ENCODE measurements at places on chromosomes 2 and 18.

GRCh38 chr2:120308038-120308910 is 37.7 kb upstream of the INHBB start:
- DNase-seq = no peak

DNA sequence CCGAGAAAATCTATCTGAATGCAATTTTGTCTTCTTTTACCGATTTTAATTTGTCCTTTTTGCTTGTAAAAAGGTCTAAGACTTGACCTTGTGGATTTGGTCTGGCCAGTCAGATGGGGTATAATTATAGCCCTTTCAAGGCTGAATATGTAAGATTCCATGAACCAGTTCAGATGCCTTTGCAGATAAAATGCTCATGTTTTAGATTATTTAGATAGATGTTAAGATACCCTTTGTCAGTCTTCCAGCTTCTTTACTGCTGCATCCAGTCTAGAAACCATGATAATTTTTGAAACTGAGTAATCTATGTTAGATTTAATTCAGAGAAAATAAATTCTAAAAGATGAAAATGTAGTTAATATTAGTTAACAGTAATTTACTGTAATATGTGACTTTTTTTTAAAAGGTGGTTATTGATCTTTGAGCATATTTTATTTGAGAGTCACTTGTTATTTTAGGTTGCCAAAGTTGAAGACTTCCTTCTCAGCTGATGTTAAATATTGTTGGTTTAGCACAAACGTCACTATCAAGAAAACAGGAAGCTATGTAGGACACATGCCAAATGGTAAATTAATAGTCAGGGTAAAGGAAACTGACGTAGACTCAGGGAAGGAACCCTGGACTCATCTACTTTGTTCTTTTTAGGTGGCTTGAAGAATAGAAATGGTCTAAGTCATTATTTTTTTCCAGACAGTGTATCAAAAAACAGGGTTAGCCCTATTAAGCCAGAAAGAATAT is 29.8 kb downstream of the BABAM2 start:
- no peak for DNase-seq

- no peak for DNase-seq
Observed at GRCh38 chr2:218180467-218181114, 13.8 kb upstream of the CXCR1 start.

DNA sequence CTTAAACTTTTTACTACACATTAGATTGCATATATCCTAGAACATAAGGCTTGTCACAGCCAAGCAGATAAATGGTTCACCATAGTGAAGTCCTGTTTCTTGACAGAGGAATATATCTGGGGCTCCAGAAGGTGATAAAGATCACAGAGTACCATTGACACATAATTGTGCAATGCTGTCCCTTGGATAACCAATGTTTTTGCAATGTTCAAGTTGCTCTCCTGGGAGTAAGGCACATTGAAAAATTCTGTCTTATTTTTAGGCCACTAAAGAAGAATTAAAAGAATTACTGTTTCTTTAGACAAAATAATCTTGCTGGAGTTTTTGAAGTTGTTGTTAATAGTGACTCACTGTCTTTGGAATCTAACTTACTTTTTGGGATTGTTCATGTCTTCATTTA is 1132.8 kb downstream of the LRP1B start:
- DNase-seq = no peak

- no peak for DNase-seq
Observed at GRCh38 chr2:86274265-86274917, 63.0 kb downstream of the REEP1 start.

DNA sequence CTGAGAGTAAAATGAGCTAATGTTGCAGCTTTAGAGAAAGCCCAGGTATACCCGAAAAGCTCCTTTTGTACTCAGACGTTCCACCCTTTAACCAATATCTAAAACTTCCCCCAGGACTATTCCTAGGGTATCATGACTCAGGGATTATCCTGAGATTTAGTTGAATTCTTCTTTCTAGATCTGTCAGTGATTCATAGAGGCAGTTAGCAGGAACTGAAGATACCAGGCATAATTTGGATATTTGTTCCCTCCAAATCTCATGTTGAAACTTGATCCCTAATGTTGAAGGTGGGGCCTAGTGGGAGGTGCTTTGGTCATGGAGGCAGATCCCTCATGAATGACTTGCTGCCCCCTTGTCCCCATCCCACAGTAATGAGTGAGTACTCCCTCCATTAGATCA is 161.2 kb upstream of the LRP1B start:
- no peak for DNase-seq

- no peak for DNase-seq
Observed at GRCh38 chr2:99748344-99748743, 258.5 kb upstream of the REV1 start.

GRCh38 chr18:355678-356077 is 87.8 kb upstream of the THOC1 start:
- DNase-seq = no peak

- no peak for DNase-seq
Observed at GRCh38 chr2:8394569-8395359, 287.1 kb upstream of the ID2 start.

- DNase-seq = no peak
Observed at GRCh38 chr2:158845859-158846258, 50.7 kb downstream of the DAPL1 start.

GRCh38 chr2:25381502-25381901 is 39.8 kb upstream of the DNMT3A start:
- no peak for DNase-seq

DNA sequence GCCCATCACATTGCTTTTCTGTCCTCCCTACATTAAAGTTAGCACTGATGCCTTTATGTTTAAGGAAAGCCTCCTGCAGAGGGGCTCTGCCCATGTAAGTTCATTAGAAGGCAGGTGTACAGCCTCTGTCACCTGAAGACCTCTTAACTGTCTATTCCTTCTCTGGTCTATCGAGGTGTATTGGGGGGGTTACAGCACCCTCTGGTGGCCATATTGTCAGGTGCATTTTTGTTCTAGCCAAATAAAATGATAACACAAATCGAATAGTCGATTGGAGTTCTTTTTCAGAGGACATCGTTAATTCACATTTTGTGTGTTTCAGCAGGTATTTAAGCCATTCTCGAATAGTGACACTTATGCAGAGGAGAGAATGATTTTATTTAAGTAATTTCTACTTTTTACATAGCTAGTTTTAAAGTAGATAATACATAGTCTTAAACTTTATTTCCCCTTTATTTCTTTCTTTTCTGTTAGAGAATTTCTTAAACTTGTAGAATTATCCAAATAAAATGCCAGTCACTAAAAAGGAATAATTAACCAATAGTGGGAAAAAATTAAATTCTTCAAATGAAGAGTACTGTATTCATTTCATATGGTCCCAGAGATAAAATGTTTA is 136.8 kb downstream of the NEDD4L start:
- DNase-seq = no peak

DNA sequence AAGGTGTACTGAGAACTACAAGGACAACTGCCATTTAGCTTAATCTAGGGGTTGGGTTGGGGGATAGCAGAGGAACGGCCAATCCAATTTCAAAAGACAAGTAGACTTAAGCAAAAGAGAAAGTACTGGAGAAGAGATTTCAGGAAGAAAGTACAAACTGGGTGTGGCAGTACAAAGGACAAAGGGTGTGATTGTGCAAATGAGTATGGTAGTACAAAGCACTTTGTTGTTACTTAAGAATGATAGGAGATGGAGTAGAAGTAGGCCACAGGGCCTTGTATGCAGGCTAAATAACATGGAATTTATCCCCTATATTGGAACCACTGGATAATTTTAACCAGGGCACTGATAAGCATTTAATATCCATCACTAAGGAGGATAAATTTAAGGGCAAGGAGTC is 4.7 kb upstream of the ORC2 start:
- DNase-seq = no peak

GRCh38 chr2:144629935-144630334 is 110.0 kb upstream of the ZEB2 start:
- no peak for DNase-seq

GRCh38 chr2:163731735-163732134 is 4.1 kb downstream of the FIGN start:
- DNase-seq = no peak

DNA sequence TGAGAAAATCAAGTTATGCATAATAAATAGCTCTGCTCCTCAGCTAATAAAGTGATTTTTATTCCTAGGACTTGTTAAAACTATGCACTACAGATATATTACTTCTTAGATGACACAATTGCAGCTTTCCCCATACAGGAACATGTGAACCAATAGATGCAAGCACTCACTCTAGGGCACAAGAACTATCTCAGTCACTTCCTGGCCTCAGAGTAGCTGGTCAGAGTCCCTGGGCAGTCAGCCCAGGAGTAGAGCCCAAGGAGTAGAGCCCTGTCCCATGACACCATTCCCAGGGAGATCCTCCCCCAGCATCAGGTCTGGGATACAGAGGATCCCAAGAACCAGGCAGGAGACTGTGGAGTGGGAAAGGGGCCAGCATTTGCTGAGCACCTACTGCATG is 2.7 kb downstream of the TNS1 start:
- DNase-seq = no peak

DNA sequence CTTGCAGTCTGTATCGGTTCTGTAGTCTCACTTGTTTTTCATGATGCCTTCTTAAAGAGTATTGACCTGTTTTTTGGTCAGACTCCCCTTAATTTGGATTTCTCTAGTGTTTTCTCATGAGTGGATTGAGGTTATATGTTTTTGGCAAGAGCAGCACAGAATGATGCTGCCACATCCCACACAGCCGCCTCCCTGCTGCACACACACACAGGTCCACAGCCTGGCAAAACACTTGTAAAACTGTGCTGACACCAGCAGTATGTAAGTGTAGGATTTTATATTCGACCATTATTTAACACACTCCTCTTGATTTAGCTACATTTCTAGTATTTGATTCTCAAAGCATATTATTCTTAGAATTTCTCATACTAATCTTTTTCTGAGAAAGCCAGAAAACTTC is 68.1 kb downstream of the ITGB1BP1 start:
- DNase-seq = no peak

- DNase-seq = no peak
Observed at GRCh38 chr2:168314236-168314635, 66.8 kb upstream of the STK39 start.

DNA sequence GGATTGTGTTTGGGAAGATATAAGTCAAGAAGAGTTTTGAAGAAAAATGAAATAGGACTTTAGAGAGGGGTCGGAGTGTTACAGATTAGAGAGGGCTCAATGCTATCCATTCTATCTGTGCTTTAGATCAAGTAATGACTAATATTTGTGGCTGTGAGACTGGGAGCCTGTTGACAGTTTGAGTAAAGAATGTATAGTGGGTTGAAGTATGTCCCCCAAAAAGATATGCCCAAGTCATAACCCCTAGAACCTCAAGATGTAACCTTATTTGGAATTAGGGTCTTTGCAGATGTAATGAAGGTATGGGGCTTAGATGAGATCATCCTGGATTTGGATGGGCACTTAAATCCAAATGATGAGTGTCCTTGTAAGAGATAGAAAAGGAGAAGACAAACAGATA is 55.3 kb upstream of the SERPINE2 start:
- no peak for DNase-seq

DNA sequence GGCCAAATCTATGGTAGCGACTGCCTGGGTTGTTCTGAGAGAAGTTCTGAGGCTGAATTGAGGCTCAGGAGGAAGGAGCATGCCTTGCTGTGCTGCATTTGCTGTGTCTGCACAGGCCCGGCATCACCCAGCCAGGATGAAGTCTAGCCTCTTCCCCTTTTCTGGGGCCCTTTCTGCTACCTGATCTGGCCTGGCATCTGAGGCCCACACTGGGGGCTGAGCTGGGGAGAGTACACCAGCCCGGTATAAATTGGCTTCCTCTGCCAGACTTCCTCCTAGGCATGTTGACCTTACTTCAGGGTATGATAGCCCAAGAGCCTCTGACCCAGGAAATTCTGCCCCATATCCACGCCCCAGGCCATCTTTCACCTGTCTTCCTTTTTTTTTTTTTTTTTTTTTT is 30.0 kb downstream of the MRPL35 start:
- no peak for DNase-seq

DNA sequence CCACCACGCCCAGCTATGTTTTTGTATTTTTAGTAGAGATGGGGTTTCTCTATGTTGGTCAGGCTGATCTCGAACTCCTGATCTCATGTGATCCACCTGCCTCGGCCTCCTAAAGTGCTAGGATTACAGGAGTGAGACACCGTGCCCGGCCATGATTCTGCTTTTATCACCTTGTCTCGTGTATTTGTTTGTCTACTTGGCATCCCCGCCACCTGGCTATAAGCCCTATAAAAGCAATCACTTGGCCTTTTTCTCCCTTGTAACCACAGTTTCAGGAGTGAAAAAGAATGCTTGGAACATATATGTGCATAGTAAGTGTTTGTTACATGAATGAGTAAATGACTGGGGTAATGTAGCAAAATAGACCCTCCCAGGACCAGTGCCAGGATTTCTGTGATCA is 77.5 kb upstream of the PAPOLG start:
- no peak for DNase-seq

GRCh38 chr2:122366969-122367645 is 611.7 kb downstream of the TSN start:
- no peak for DNase-seq

- no peak for DNase-seq
Observed at GRCh38 chr2:184599872-184600222, 1.5 kb downstream of the ZNF804A start.

DNA sequence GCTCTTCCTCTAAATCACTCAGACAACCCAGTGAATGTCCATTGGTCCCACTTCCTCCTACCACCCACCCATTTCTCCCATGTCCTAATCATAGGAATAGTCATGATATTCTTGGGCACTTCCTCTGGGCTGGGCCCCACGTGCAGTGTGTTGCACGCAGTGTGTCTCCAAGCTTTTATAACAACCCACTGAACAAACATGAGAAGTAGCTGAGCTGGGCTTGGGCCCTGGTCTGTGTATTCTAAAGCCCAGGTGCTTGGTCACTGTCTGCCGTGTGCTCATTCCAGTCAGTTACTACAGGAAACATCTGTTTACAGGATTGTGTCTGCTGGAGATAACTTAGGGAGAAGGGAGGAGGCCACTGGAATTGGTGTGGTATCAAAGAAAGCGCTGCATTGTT is 64.2 kb upstream of the THOC1 start:
- no peak for DNase-seq

- no peak for DNase-seq
Observed at GRCh38 chr2:228131833-228132232, 49.7 kb downstream of the SPHKAP start.

- DNase-seq = no peak
Observed at GRCh38 chr2:121479882-121480522, 50.7 kb upstream of the RNU4ATAC start.

GRCh38 chr18:67977067-67977616 is 460.6 kb upstream of the DSEL start:
- DNase-seq = no peak

DNA sequence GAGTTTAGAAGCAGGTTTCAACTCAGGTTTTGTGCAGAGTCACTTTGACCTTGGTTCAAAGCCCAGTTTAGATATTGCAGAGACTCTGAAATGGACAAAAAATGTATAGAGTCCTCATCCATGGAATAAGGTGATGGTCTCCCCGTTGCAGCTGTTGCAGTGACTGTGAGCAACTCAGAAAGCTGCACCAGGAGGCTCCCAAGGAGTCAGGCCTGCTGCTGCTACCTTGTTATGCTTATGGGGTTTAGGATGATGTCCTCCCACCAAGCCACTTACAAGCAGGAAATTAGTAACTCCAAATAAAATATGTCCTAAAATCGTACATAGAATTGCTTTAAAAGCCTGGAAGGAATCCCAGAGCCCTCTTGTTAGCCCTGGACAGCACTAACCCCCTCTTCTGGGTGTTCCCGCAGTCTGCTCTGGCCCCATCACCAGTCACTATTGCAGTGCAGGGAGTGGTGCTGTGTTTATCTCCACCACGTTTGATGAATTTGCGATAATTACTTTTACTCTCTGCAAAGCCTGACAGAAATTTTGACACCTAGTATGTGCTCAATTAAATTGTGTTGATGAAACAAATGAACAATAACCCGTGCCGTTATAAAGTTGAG is 189.0 kb downstream of the CNTNAP5 start:
- DNase-seq = no peak

GRCh38 chr2:219362524-219363164 is 25.1 kb downstream of the DNPEP start:
- no peak for DNase-seq
